ENCODE measurements at places on chromosomes 1 and 21.

- no peak for DNase-seq
Measured at GRCh38 chr1:213987927-213988506, at the start of gene PROX1. Gene PROX1 (plus strand): TSS chr1:213987973. CDS start chr1:213996536, 8,563 bp downstream.

GRCh38 chr1:184395937-184396480 lies 9.2 kb downstream of the C1orf21 start:
- DNase-seq = no peak

DNA sequence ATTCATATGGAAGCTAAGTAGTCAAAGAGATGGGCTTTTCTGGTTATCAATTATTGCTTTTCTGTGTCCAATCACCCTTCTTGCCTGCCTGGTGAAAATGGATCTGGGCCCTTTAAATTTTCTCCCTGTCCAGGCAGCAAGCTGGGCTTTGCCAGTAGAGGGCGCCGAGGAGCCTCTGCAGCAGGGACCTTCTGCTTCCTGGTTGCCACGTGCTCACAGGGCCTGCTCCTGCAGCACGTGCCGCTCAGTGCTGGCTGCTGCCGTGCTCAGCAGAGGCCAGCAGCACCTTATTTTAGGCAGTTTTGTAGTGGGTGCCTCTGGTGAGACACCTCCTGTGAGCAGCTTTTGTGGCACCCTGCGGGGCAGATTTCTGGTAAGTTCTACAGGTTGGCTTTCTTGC lies 4.0 kb downstream of the ACTL8 start:
- DNase-seq = no peak

DNA sequence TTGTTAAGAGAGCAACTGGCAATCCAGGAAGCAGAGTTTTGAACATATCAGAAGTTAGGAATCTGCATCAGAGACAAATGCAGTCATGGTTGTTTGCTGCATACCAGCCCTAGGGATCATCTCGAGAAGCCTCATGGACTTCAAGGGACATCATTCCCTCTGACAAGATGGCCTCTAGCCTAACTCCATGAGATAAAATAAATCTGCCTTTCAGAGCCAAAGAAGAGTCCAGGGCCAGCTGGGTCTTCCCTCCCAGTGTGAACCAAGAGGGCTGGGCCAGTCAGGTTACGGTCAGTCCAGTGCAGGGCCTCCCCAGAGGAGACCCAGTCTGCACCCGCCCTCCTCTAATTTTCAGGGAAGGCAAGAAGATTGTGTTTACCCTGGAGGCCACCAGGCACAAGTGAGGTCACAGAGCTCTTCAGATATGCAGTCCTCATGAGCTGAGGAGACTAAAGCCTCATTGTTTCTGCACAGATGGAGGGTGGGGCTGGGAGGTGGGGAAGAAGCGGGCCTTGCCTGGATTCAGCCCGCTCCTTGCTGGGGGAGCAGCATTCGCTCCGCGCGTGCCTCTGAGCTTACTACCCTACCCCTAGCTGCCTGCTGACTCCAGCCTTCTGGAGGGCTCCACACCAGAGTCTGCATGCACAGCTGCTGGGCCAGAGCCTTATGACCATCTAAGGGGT lies 52.8 kb downstream of the CAPN2 start:
- no peak for DNase-seq

DNA sequence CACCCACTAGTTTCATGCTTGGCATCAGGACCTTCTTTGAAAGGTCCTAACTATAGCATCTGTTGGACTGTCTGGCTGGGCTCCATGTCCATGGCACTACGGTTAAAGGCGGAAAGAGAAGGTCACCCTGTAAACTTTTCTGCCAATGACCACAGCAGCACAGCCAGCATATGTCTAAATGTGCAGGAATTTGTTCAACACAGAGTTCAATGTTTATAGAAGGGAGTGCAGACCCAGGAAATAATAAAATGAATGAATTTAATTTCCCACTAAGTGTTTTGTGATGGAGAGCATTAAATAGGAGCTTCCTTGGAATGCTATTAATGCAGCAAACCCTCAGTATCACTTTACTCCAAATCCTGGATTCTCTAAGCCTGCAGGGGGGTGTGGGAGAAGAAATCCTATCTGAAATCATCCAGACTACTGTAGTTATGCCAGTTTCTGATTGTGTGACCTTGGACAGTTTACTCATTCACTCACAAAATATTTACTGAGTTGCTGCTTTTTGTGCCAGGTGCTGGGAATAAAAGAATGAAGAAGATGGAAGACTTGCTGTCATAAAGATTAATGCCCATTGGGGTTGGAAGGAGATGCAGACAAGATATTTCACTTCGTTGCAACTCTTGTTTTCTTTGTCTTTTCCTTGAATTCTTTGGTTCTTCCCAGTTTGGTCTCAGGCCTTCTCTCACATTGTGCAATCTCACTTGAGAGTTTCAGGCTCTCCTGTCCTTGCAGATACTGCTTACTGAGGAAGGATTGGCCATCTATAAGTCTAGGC lies 195.0 kb downstream of the ROR1 start:
- DNase-seq = no peak

GRCh38 chr1:159012495-159012894 lies 2.8 kb downstream of the IFI16 start:
- no peak for DNase-seq

GRCh38 chr1:150970808-150971582 lies 3.6 kb downstream of the CERS2 start:
- no peak for DNase-seq

DNA sequence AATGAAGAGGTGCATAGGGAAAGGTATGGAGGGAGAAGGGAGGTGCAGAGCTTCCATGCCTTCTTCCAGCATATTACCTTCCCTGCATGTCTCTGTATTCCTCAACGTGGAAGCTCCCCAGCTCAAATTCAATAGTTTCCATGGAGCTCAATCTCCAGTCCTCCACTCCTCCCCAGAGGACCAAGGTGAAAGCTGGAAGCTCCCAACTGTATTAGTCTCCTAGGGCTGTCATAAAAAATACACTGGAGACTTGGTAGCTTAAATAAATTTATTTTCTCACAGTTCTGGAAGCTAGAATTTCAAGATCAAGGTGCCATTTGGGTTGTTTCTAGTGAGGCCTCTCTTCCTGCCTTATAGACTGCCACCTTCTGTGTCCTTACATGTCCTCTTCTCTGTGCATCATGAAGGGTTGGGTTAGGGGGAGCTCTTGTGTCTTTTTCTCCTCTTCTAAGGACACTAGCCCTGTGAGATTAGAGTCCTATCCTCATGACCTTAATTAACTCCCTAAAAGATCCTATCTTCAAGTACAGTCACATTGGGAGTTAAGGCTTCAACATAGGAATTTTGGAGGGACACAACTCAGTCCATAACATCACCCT lies 21.9 kb upstream of the RABGGTB start:
- DNase-seq = no peak
